ENCODE measurements at places on chromosomes 12 and 14.
A peak's percentile ranks its signal among the peaks of the same experiment; 100 is the strongest.

DNA sequence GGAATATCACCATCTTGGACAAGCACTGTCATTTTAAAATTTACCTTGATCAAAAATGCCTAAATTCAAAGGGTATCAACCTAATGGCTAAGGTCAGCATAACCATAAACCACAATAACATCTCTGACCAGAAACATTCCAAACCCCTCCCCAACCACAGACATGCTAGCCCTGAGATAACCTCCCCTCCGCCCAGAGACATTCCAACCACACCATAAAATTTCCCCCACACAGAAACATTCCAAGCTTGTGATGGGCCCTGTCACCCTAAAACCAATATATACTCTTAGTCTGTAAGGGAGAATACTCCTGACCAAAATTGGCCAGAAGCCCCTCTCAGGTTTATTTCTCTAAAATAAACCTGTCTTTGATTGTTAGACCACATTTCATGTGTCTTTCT is 17.7 kb downstream of the EPYC start:
- no peak for DNase-seq

DNA sequence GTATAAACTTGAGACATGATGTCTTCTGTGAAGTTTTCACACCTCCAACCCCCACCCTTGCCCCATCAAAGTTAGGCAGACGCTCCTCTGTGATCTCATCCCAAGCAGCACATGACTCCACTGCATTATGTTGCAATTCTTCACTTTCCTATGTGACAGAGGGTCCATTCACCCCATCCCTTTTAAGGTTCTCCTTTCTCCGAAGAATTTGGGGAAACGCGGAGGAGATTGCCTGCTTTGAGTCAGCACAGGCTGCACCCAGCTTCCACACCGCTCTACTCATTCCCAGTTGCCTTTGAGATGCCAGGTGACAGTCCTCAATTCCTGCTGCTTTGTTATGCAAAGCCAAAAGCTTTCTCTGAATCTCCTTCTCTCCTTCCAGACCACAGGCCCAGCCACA is 61.8 kb downstream of the PHLDA1 start:
- peak; percentile 78 for DNase-seq

DNA sequence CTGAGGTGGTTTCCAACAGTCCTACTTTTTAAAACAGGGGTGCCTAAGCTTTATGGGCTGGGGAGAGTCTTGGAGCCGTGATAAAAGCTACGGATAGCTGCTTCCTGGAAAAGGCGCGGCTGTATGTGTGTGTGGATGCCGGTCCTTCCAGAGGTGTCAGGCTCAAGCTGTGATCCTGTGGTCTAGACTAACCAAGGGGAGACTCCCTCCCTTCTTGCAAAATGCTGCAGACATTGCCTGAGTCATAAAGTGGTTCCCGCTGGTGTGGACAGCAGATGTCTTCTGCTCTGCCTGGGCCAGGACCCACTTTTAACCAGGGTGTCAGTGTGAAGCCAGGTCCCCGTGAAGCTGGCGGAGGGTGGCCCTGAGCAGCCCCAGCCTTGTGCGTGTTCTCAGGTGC is 37.8 kb downstream of the CCDC92 start:
- DNase-seq, result peak; percentile 92

GRCh38 chr12:106112145-106112821 is 26.5 kb downstream of the NUAK1 start:
- DNase-seq, result peak; percentile 74
